ENCODE measurements at places on chromosomes 6 and 20.
A peak's percentile ranks its signal among the peaks of the same experiment; 100 is the strongest.

DNA sequence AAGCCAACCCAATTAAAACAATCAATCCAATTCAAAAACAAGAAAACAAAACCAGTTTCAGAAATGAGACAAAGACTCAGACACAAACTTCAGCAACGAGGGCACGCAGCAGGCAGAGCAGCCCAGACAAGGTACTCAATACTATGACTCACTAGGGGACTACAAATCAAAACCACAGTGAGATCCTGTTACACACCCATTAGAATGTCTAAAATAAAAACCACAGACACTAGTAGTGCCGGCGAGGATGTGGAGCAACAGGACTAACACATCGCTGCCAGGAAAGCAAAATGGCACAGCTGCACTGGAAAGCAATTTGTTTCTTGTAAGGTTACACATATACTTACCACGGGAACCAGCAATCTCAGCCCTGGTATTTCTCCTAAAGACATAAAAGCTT, 28.4 kb upstream of the MAS1L start:
- peak; percentile 13 for DNase-seq

DNA sequence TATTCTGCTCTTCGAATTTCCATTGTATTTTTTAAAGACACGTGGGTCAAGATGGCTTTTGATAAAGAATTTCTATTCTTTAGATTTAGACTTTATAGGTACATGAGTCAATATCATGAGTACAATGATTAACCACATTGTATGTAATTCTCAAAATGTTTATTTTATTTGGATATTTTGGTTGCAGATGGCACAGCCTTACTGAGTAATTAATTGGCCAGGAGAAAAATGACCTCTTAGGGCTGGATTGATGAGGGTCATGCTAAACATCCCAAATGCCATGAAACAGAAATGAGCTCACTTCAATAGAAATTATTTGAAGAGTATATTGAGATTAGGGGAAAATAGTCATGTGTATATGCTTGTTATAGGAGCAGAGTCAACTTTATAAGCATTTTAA, 131.2 kb upstream of the CCN2 start:
- no peak for DNase-seq

DNA sequence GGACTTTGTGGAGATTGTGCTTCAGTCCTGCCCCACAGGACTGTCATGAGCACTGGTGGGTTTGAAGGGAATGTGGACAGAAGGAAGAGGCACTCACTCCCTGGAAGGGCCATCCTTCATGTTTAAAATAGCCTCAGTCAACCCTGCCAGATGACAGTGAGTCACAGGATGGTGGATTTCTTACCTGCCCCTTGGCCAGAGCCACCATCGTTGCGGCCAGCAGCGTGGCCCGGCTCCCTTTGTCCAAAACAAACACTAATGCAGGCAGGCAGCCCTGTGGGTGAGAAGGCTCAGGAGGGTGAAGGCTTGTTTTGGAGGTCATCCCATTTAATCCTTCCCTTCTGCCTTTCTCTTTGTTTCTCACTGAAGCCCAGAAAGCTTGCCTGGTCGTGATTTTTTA, 422.7 kb downstream of the CD83 start:
- no peak for DNase-seq

GRCh38 chr6:9437836-9438235, 977.0 kb downstream of the TFAP2A start:
- no peak for DNase-seq

- DNase-seq: no peak
Observed at GRCh38 chr20:10987651-10988383, 314.0 kb upstream of the JAG1 start.

GRCh38 chr20:14830466-14830865, 493.1 kb upstream of the FLRT3 start:
- DNase-seq: no peak

DNA sequence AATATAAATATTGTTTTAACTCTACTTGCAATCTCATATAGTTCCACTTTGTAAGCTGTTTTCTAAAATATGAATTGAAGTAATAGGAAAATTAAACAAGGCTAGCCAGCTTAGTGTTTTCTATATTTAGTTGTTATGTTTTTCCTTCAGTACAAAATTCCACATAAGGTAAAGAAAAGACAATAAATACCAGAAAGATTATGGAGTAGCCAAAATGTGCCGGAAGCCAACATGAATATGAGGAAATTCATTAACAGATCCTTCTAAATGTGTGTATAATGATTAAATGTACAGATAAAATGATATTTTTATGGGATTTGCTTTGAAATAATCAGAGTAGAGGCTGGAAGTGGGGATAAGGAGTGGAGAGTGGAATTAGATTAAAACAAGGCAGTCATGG, 52.5 kb upstream of the COL21A1 start:
- no peak for DNase-seq

DNA sequence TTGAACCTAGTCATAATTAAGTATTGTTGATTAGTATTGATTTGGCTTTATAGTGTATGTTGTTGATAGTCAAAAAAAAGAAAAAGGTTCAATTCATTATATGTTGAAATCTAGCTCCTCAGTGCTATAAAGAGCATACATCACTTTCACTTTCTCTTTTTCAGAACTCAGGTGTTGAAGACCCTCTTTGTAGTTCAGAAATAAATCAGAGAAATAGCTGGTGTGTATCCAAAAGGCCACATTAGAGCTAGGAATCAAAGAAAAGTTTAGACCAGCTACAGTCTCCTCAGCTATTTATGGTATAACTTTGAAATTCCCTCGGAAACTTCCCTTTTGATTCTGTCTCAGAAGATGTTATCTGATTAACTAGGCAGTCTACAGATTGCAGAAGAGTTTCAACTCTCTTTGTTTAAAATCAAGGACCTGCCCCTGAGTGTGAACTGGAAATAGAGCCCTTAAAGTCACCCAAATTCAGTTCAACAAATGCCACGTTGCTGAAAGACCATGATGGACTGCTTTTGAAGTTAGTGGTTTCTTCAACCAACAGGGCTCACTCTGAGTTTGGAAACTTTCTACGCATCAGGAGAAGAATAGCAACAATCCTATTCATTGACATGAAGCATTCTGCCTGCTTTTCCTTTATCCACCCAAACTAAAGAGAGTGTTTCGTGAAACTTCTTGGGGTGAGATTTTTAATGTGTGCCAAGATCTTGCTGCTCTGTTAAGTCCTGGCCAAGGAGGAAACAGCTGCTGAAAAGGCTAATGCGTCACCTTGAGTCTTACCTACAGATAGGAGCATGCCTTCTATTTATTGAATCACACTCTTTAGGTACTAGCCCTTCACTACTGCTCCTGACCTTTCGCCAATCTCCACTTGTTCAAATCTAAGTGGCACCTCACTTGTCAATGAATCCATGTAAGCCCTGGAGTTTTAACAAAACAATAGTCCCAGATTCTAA, 111.7 kb downstream of the TNFRSF21 start:
- no peak for DNase-seq

- no peak for DNase-seq
Observed at GRCh38 chr6:118770835-118771234, 119.4 kb upstream of the CEP85L start.

DNA sequence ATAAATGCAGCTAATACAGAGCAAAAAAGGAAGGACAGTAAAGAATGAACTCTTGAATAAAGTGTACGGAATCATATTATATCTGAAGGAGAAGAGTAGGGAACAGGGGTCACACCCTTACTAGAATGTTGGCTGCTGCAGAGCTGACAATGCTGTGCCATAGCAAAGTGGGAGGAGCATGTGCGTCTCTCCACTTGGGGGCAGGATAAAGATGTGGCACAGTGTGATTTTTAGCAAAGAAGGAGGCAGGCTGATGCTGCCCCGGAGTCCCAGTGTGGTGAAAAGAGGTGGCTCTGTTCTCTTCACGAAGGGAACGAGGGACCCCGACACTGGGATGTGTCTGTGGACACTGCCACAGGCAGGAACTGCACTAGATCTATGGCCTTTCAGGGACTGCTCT, 67.5 kb downstream of the INSM1 start:
- DNase-seq: no peak

- no peak for DNase-seq
Observed at GRCh38 chr20:38181971-38182370, 16.9 kb upstream of the TGM2 start.

- no peak for DNase-seq
Observed at GRCh38 chr20:641516-641875, 11.5 kb downstream of the SRXN1 start.

GRCh38 chr20:21693322-21693721, 12.1 kb upstream of the PAX1 start:
- DNase-seq: no peak

GRCh38 chr20:45725134-45725533, 3.0 kb downstream of the SPINT4 start:
- DNase-seq: no peak

DNA sequence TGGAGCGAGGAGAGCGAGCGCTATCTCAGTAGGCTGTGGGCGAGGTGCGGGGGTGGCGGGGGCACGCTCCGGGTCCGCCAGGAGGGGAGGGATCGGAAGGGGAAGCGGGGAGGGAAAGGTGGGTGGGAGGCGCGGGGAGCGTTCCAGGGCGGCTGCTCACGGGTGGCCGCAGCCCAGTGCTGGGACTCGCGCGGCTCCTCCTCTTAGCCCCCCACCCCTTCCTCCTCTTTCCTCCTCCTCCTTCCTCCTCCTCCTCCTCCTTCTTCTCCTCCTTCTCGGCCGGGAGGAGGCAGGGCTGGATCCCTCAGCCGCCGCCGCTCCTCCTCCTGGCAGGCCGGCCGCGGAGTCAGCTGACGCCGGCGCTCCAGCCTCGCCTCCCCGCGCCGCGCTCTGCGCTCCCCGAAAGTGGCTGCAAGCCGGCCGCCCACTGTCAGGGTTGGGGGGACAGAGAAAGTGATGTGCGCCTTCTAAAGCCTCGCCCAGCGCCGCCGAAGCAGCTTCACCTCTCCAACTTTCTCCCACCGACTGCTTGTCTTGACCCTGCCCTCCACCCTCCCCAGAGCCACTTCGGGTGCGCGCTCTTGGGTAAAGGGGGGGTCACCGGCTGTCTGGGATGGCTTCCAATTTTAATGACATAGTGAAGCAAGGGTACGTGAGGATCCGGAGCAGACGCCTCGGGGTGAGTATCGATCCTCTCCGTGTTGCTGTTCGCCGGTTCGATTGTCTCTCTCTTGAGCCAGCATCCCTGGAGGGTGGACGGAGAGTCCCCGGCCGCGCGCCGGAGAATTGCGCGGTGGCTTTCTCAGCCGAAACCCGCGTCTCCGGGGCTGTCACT, at the start of gene DOK5:
Gene DOK5, plus strand, starts transcription at position 260 of the 835 bp plus-strand sequence. Its CDS starts 354 bp downstream, at position 614.
- no peak for DNase-seq

GRCh38 chr20:40009542-40009941, 679.5 kb downstream of the MAFB start:
- no peak for DNase-seq

DNA sequence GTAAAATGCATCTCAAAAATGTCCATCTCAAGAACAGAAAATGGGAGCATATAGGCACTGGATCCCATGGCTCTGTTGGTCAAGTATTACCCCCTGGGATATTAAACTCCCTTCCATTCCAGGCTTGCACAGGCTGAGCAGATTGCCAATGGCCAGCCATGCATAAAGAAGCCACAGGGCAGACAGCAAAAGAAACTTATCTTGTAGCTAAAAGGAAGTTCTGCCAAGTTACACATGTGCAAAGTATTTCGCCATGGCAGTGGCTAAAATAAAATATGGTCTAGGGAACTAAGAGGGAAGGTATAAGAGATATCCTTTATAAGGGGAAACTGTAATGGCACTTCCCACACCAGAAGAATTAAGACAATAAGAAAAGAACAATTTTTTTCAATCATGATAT, 415.6 kb upstream of the BTBD3 start:
- DNase-seq: no peak

DNA sequence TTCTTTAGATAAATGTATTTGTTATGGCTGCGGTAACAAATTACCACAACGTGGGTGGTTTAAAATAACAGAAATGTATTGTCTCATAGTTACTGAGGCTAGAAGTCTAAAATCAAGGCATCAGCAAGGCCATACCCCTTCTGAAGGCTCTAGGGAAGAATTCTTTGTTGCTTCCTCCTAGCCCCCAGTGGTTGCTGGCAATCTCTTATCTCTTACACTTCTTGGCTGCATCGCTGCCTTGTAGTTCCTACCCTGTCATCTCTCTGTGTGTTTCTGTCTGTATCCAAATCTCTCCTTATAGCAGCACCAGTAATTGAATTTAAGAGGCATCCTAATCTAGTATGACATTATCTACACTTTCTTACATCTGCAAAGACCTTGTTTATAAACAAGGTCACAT, 534.7 kb downstream of the PHF3 start:
- DNase-seq: no peak

- no peak for DNase-seq
Observed at GRCh38 chr6:38067263-38067980, 247.9 kb downstream of the ZFAND3 start.

- DNase-seq: no peak
Observed at GRCh38 chr6:149154261-149154821, 163.2 kb upstream of the TAB2 start.

DNA sequence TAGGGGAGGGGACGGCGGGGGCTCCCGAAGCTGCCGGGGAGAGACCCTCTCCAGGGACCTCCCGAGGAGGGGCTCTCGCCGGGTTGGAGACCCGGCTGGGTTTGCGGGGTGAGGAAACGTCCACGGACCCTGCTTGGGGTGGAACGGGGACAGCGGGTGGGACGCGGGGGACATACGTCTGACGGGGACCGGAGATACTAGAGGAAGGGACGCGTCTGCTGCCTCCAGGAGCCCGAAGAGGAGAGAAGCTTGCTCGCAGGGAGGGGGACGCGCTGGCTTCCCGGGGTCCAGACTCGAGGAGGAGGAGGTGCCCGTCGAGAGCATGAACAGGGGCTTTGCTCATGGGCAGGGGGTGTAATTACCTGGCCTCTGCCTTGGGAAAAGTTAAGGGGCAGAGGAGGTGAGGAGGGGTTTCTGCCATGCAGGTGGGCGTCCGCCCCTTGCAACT, 593 bp downstream of the DNMT3B start:
- DNase-seq: no peak

DNA sequence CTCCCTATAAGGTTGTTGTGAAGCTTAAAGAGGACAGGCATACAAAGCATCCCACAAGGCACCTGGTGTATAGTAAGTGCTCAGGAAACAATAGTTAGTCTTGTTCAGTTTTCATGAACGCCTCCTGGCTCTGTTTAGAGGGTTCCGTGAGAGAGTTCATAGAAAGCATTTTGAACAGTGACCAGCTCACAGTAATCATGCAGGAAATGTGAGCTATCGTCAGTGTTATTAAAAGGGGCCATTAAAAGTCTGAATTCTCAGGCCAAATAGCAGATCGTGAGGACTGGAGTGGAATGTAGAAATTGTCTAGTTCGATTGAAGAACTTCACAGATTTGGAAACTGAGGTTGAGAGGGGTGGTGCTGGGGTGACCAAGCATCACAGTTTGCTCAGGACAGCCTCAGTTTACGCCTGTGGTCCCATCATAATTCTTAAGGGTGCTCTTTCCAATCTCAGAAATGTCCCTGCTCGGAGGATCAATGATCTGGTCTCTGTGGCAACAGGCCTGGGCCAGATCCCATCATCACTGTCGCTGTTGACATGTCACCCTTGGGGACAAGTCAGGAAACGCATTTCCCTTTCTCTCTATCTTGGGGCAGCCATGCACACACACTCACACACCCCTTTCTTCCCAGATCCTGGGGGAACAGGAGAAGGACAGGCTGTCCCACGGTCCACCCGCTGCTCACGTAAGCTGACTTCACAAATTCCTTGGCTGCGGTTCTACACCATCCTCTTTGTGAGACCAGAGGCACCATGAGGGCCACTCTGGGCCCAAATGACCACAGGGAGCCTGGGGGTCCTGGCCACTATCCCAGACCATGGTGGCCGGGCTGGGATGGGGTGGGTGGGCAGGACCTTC, 7.2 kb downstream of the TGM2 start:
- DNase-seq: no peak
